Activated CD4-positive, alpha-beta T cell treated with anti-CD3 and anti-CD28 coated beads for 24 hours (primary cell): ENCODE measurements at places on chromosomes 7 and 10.

- DNase-seq: no peak
These were observed 81.0 kb upstream of the INSIG1 start for GRCh38 chr7:155216475-155217272.

DNA sequence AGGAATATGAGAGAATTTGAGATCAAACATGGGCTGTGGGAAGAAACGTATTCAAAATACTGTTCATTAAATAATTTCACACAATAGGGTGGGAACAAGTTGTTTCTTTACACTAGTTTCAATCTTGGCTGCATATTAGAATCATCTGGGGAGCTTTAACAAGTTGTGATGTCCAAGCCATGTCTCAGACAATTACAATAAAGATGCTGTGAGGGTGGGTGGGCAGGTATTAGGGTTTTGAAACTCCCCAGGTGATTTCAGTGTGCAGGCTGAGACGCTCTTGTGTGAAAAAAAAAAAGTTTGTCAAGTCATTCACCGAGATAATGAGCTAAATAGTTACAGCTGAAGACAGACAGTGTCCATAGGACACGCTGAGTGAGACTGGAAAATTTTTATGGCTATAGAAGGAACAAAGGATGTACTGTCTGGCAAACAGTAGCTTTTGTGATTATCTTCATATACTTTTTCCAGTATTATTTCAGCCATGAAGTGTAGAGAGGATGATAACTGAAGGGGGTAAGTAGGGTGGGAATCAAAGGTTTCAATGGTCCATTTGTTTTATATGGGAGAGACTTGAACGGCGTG is 12.6 kb upstream of the LAMB4 start:
- DNase-seq: no peak

GRCh38 chr10:72308320-72308987 is 34.7 kb downstream of the DDIT4 start:
- no peak for DNase-seq

- no peak for DNase-seq
These were observed 84.2 kb downstream of the ANK3 start for GRCh38 chr10:60305380-60305892.

- DNase-seq: no peak
These were observed 95.6 kb downstream of the GPAM start for GRCh38 chr10:112087953-112088456.
